Stimulated activated CD4-positive, alpha-beta T cell treated with anti-CD3 and anti-CD28 coated beads, Interleukin-15, amount 100 ng/mL, for 1 hour (primary cell): ENCODE measurements at places on chromosomes 11 and 22.

DNA sequence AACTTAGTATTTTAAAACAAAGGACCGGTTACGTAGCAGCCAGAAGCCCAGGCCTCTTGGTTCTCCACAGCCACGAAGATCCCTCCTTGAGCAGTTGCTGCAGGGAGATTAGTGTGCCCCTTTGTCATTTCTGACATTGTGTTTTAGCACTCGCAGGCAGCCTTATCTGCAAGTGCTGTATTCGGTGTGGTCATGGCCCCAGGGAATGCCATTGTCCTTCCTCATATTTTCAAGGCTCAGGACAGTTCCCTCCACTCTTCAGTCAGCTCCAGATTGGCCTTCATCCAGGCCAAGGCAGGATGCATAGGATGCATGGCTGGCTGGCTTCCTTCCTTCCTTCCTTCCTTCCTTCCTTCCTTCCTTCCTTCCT is 88.5 kb downstream of the ZBTB16 start:
- DNase-seq: no peak

DNA sequence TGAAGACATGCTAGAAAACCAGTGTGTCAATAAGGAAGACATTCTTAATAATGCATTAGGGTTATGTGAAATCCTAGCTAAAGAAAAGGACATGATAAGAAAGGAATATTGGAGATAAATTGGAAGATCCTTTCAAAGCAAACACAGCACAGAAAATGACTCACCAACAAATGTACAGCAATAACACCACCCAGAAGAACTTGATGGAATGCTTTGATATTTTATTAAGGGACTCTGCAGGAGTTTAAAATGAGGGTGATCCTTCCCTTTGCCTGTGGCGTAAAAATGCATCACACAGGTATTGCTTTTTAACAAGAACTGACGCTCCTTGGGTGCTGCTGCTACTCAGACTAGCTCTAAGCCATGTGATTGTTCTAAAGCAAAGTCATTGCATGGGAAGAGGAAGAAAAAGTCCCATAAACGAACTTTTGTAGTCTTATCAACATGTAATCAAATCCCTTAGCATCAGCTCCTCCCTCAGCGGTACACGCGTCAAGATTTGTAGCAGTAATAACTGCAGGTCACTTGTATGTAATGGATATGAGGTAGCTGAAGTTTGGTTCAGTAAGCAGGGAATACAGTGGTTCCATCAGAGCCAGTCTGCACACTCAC is 48.4 kb upstream of the EED start:
- DNase-seq: no peak

DNA sequence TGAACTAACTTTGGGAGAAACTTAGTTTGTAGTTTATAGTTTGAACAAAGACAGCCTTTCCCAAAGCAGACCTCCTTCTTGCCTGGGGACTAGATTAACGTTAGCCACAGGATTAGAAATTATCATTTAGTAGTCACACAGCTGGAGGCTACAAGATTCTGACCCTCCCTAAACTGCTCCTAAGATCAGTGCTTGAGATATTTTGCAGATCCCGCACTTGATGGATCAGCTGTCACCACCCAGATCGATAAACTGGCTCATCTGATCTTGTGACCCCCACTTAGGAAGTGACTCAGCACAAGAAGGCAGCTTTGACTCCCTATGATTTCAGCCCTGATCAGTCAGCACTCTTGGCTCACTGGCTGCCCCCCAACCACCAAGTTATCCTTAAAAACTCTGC is 1.6 kb downstream of the SLC22A24 start:
- no peak for DNase-seq

GRCh38 chr11:1508986-1509385 is 22.4 kb upstream of the MOB2 start:
- DNase-seq: no peak

GRCh38 chr11:69463995-69464960 is 17.2 kb upstream of the LINC01488 start:
- DNase-seq: no peak

DNA sequence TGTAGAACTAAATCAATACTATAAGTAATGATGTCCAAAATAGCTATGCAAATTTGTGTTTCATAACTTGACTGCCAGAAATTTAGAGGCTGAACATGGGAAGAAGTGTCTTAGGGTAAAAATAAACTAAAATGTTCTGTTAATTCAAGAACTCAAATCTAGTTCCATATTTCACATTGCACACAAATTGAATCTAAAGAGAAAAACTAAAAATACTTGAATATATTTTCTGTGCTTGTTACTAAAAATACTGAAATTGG is 43.5 kb downstream of the FANCF start:
- no peak for DNase-seq

DNA sequence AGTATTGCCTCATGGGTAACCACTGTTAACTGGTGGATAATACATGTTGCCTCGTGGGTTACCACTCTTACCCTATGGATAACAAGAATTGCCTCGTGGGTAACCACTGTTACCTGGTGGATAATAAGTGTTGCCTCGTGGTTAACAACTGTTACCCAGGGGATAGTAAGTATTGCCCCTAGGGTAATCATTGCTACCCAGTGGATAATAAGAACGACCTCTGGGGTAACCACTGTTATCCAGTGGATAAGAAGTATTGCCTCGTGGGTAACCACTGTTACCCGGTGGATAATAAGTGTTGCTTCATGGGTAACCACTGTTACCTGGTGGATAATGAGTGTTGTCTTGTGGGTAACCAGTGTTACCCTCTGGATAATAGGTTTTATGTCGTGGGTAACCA is 28.1 kb upstream of the NXPE4 start:
- no peak for DNase-seq
